CD8-positive, alpha-beta memory T cell (primary cell): ENCODE measurements at places on chromosomes 11 and 22. TPM values are rescaled to one million over a fixed set of nuclear protein-coding genes. Genes with fewer than 3 reads are reported as not detected.

NAP1L4 gene
- 280 TPM for total RNA-seq

TRIOBP gene
- 26.7 TPM for total RNA-seq

DHCR7 gene
- total RNA-seq, result 42.8 TPM

TESMIN gene
- total RNA-seq, result 1.3 TPM

APOBEC3B gene
- total RNA-seq, result 7.3 TPM

HEPHL1 gene
- total RNA-seq, result not detected

SLCO2B1 gene
- 0.98 TPM for total RNA-seq

MUC2 gene
- total RNA-seq, result not detected

BTG4 gene
- not detected for total RNA-seq

GAL3ST3 gene
- total RNA-seq, result not detected

PNPLA3 gene
- not detected for total RNA-seq

LARGE2 gene
- 2.6 TPM for total RNA-seq

WT1 gene
- not detected for total RNA-seq

MS4A6E gene
- total RNA-seq, result not detected

ZDHHC24 gene
- total RNA-seq, result 16.6 TPM

KCTD14 gene
- total RNA-seq, result 0.27 TPM

TTC36 gene
- 0.59 TPM for total RNA-seq

POU2F3 gene
- not detected for total RNA-seq

SLC22A6 gene
- total RNA-seq, result not detected

HSCB gene
- 12.6 TPM for total RNA-seq

MYBPC3 gene
- not detected for total RNA-seq

NNMT gene
- total RNA-seq, result not detected

MMP27 gene
- total RNA-seq, result not detected

ANO3 gene
- total RNA-seq, result not detected

ZP1 gene
- total RNA-seq, result not detected

FAT3 gene
- not detected for total RNA-seq

VPS37C gene
- total RNA-seq, result 10.3 TPM

NRGN gene
- total RNA-seq, result 6.4 TPM
